ENCODE measurements at places on chromosomes 16 and 17.

DNA sequence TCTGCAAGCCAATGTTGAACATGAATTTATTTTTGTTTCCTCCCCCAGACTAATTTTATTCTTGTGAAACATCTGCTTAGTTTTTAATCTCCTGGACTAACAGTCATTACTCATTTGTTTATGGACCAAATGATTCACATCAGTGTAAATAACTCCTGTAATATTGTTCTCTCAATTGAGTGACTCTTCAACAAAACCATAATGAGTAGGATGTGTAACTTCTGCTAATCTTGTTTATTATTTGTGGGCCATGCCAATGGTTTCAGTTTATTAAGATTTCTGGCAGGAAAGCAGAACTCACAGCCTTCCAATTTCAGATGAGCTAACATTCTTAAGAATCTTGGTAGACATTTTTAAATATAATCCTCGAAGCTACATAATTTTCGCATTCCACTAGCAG is 1216.3 kb upstream of the GOT2 start:
- no peak for DNase-seq

DNA sequence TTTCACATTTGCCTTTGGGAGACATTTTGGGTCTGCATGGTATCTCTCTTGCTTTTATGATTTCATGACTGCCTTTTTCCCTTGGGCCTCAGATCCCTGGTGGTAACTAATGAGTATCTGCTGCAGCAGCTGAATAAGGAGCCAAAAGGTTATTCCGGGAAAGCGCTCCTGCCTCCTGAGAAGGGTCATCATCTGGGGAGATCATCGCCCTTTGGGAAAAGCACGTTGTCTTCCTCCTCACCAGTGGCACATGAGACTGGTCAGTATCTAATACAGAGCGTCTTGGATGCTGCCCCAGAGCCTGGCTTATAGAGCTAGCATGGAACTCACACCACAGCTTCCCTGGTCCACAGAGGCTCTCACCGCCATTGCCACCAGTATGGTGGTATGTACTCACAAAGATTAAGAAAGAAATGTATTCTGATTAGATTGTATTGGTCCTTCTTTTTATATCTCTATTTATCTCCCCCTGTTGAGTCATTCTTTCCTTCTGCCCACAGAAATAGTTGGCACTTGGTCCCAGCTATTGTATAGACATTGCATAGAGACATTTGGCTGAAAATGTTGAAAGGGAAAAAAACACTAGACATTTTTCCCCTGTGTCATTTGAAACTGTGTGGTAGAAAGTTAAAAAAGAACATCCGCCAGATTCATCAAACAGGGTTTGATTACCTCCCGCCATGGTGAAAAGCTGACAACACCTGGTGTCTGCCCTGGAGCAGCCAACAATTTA is 8.4 kb downstream of the TPPP3 start:
- no peak for DNase-seq

- DNase-seq = peak; percentile 45
Observed at GRCh38 chr17:55699181-55699860, 23.3 kb downstream of the TMEM100 start.

GRCh38 chr16:22721511-22722100 is 92.4 kb upstream of the HS3ST2 start:
- no peak for DNase-seq

Measured in BE2C (cell line).